ENCODE measurements at places on chromosomes 7 and 10. TPM values are rescaled to one million over a fixed set of nuclear protein-coding genes. Genes with fewer than 3 reads are reported as not detected.

Gene ADAM22
- polyA plus RNA-seq, result 31.7 TPM

Gene JAKMIP3
- 3.2 TPM for polyA plus RNA-seq

Gene OR6V1
- polyA plus RNA-seq, result 1.2 TPM

Gene MYH16
- polyA plus RNA-seq, result not detected

Gene ACSM6
- not detected for polyA plus RNA-seq

Gene EN2
- polyA plus RNA-seq, result 6.1 TPM

Gene LAMB1
- polyA plus RNA-seq, result 42.0 TPM

Gene ZMIZ1
- polyA plus RNA-seq, result 1.2 TPM

Gene SLC39A12
- polyA plus RNA-seq, result 0.58 TPM

Gene FZD8
- polyA plus RNA-seq, result 1.3 TPM
